HEK293T (cell line): ENCODE measurements at places on chromosomes 1 and 21.
A peak's percentile ranks its signal among the peaks of the same experiment; 100 is the strongest.

GRCh38 chr1:89259283-89259971 is 13.2 kb downstream of the GBP5 start:
- DNase-seq = no peak

GRCh38 chr1:107964336-107965109 is 457 bp downstream of the VAV3 start:
- DNase-seq = no peak

- no peak for DNase-seq
These were observed 52.8 kb upstream of the IFFO2 start for GRCh38 chr1:19009126-19009881.

- DNase-seq = peak; percentile 93
These were observed 29.8 kb downstream of the TEX35 start for GRCh38 chr1:178542554-178543289.

DNA sequence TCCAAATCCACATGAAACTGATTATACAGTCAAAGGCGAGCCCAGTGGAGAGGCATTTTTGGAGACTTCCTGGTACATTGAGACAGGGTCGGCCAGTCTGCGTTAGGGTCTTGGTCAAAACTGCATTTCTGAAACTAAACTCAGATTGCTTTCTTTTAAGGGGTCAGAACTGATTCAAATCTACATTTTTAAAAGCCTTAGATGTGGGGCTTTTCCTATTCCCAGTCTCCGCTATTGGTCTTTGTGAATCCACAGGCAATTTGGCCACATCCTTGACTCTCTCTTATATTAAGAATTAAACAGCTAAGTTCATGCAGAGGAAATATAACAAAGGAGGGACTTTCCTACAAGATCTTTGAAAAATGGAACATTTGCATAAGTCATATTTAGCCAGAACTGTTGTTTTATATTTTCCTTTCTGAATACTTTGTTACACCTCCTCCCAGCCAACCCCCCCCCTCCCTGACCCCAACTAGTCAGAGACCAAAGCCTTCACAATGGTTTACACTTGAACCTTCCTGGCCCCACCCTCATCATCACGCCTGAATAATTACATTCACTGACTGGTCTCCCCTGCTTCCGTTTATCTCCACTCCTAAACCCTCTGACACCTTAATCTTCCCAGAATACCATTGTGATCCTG is 30.9 kb downstream of the SELL start:
- no peak for DNase-seq

DNA sequence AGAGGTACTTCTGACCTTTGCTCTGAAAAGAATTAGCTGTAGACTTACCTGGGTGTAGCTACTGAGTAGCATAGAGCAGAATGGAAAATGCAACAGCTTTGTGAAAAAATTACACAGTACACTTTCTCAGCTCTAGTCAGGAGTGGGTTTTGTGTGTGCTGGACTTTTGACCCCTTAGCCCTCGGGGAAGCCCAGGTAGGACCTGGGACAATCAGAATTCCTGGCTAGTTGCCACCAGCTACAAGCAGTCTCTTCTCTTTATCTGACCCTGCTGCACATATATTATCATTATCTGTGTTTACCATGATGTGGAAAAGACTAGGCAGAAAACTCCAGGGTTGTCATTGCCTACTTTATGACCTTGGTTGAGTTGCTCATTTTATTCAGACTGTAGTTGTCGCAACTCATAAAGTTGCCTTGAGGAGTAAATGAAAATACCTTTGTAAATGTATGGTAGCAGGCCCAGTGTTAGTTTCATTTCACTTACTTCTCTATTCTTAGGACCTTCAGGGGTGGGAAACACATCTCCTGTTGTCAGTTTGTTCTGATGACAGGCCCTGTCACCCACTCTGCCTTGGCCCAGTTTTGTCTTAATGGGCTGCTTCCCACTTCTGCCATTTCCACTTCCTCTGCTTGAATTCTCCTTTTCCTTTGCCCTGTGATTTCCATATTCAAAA is 5.4 kb downstream of the NEK7 start:
- no peak for DNase-seq

DNA sequence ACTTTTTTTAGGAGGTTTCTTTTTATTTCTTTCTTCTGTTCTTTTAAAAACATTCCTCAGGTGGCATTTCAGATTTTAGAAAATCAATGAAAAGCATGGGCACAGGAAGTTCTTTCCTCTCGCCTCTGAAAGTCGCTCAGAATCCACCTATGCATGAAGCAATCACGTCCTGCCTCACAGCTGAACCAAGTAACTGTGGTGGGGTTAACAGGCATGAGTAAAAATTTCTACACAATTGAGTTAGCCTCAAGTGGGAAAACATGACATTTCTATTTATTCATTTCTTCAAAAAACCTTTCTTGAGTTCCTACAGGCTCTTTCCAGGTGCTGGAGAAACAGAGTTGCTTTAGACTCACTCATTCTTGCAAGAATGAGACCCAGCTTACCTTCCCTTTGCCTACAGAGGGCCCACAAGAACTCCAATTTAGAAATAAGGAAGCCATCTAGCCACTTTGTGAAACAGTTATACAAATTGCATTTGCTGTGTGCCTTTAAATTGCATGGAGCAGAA is 508.9 kb upstream of the PKN2 start:
- DNase-seq = no peak

- no peak for DNase-seq
These were observed 239.4 kb upstream of the POU3F1 start for GRCh38 chr1:38285807-38286530.

GRCh38 chr1:57833296-57833695 is 409.4 kb upstream of the DAB1 start:
- DNase-seq = no peak

DNA sequence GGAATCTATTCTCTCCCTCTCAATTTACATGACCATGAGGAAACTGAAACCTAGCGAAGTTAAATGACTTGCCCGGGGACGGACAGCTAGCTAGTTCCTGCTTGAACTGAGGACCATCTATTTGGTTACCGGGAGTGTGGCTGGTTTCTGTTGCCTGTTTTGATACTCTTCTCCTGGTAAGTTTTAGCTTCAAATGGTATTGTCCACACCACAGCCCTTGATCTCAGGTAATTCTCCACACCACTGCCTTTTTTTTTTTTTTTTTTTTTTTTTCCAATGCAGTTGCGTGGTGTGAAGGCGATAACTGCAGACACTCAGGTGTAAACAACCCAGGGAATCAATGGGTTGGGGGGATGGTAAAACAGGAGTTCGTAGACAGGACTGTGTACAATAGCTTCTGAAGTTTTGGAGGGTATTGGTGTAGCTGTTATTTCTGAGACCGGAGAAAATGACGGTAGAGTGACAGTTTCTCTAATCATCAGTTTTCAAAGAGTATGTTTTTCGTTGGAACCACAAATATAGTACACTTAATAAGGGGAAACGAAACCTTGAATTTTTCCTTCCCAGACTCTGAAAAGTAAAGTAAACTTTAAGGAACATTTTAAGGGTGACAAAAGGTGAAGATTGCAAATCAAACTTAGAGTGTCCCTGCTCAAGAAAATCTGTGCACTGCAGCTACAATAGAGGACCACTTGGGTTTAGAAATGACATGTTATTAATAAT is 125.3 kb upstream of the CACYBP start:
- no peak for DNase-seq

DNA sequence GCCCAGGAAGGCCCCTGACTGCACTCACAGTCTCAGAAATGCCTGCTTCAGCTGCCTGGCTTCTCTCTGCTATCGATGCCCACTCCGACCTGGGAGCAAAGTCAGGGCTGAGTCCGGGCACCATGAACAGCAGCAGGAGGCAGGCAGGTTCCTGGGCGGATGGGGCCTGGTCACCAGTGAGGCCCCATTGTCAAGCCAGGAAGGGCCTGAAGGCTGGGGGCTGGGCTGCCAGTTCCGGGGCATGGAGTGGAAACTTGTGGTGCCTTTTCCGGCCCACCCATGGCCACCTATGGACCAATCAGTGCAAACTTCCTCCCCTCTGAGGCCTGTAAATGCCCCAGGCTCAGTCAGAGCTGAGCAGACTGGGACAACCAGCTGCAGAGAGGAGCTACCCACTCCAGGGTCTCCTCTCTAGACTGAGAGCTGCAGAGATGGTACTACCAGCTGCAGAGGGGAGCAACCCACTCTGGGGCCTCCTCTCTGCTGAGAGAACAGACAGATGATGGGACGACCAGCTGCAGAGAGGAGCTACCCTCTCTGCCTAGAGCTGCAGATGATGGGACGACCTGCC is 286.5 kb downstream of the SMYD3 start:
- no peak for DNase-seq

DNA sequence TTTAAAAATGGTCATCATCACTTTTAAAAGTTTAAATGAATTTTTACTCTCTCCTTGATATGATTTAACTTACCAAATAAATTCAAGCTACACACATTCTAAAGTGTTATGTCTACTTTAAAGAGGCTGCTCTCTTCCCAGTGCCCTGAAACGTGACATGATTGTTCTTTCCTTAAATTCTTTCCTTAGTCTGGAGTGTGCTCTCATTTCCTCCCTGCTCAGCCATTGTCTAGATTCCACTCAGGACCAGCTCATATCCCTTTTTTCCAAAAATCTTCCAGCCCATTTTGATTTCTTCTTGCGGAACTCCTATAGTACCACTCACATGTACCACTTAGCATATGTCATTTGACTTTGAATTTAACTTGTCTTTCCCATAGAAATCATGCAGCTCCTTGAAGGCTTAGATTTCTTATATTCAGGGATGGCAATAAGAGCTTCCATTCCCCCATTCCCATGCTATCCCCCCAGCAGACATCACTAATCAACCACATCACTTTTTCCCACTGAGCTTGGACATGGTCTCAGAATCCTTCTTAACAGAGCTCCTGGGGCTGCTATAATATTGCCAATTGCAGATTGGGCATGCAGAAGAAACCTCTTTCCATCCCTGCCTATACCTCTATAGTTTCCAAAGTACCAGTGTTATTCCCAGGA is 54.7 kb upstream of the ITPKB start:
- DNase-seq = no peak

- no peak for DNase-seq
These were observed 312.5 kb upstream of the ZRANB2 start for GRCh38 chr1:71393301-71393700.

- no peak for DNase-seq
These were observed 33.0 kb downstream of the RAB3GAP2 start for GRCh38 chr1:220239213-220239612.

DNA sequence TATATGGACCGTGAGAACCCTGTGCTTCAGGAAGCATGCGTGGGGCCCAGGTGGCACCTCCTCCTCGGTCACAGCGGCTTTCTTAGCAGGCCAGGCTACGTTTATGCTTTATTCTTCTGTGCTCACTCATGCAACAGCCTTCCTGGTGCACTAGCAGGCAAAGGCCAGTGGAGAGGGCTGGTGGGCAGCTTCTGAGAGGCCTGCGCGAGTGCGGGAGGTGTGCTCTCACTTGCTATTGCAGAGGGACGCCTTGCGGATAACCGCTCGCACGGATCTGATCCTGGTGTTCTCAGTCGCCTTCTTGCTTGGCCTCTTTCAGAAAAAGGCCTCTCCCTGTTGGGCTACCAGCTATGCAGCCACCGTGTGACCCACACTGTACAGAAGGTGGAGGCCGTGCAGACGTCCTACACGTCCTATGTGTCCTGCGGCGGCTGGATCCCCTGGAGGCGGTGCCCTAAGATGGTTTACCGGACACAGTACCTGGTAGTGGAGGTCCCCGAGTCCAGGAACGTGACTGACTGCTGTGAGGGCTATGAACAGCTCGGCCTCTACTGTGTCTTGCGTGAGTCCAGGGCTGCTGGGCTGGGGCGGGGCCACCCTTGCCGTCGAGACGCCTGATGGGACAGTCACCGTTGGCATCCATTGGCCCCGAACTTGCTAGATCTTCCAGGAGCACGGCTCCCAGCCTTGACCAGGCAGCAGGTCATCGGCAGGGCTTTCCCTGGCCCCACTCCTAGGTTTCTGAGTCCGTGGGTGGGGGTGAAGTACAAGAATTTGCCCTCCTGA is 4.8 kb downstream of the UMODL1 start:
- no peak for DNase-seq

GRCh38 chr1:159889202-159889601 is 10.8 kb downstream of the CFAP45 start:
- DNase-seq = no peak

- DNase-seq = peak; percentile 72
These were observed 5.1 kb upstream of the CAPN8 start for GRCh38 chr1:223670458-223671159.

DNA sequence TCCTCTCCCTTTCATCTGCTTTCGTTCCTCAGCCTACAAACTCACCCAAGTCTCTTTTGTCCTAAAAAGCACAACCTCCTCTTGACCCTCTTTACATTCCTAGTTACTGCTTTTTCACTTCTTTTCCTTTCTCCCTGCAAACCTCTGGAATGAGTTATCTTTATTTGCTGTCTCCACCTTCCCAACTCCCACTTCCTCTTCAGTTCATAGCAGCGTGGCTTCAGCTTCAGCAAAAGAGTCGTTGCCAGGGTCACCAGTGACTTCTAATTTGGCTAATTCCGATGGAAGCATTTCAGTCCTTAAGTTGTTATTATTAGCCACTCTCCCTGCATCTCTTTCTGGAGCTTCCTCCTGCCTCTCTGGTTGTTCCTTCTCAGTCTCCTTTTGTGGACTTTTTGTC is 6.2 kb upstream of the TMEM54 start:
- DNase-seq = no peak

GRCh38 chr1:238377280-238377919 is 486.7 kb upstream of the ZP4 start:
- no peak for DNase-seq

GRCh38 chr1:20194224-20194623 is 7.9 kb upstream of the PLA2G2C start:
- DNase-seq = no peak

DNA sequence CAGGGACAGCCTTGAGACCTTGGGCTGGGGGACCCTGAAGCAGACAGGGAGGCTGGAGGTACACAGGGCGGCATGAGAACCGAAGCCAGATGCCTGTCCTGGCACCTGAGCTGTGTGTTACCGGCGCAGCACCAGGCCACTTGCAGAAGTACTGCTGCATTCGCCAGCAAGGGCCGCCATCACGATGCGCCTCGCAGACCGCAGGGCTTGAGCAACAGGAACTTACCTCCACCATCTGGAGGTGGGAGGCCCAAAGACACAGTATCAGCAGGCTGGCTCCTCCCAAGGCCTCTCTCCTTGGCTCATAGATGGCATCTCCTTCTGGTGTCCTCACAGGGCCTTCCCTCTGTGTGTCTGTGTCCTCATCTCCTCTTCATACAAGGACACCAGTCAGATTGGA is 90.1 kb downstream of the PRDM16 start:
- DNase-seq = no peak

DNA sequence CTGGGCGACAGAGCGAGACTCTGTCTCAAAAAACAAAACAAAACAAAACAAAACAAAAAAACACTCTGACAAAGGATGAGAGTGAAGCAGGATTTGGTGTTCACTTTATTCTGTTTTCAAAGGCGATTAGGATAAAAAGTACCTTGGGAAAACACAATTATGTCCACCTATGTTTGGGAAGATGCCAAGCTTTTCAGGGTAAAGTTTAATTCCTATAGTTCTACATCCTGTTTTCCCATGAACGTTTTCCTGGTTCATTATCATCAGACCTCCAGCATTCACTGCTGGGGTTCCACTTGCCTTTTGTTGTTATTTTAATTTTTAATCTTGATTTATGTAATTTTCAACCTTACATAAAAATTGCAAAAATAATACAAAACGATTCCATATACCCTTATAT is 4.9 kb upstream of the NID1 start:
- no peak for DNase-seq

- no peak for DNase-seq
These were observed 163.9 kb downstream of the SLC45A1 start for GRCh38 chr1:8481650-8482380.
